Fibroblast of skin of left quadriceps (primary cell): ENCODE measurements at places on chromosomes 3 and 15.
A peak's percentile ranks its signal among the peaks of the same experiment; 100 is the strongest.

DNA sequence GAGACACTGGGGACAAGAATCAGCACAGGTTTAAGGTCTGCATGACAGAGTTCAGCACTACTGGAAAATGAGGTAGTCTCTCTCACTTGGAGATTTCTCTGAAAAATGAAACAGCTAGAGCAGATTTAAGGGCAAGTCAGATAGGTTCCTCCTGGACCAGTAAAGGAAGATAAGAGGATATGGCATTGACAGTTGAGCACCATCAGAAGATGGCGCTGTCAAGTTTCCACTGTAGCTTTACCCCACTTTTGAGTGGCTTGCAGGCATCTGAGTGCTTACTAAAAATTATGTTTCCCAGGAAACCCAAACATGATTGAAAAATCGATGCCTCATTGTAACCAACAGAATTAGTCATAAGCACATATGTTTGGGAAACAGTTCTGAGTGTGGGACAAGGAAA lies 407.2 kb upstream of the UBE2E2 start:
- no peak for DNase-seq

- DNase-seq: peak; percentile 35
Observed at GRCh38 chr15:64667736-64668161, 107.6 kb downstream of the RBPMS2 start.

DNA sequence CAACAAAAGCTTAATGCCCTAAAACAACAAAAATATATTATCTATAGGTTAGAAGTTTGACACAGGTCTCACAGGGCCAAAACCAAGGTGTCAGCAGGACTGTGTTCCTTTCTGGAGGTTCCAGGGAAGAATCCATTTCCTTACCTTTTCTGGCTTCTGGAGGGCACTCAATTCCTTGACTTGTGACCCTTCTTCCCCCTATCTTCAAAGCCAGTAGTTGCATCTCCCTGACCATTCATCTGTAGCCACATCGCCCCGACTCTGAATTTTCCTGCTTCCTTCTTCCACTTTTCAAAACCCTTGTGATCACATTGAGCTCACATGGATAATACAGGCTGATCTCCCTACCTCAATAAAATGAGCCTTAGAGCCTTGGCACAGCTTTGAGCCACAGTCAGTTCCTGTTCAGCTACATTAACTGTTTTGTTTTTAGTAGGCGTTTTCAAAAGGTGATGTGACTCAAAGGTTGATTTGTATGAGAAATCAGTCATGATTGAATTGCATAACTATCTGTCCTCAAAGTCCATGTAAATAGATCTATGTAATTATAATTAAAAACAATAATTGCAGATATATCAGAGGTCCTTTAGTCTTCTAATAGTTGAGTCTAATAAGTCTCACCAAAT lies 12.4 kb downstream of the PFN2 start:
- no peak for DNase-seq

GRCh38 chr15:57992761-57993355 lies 72.7 kb downstream of the ALDH1A2 start:
- DNase-seq: no peak

- peak; percentile 7 for DNase-seq
Observed at GRCh38 chr3:4582624-4583023, 89.5 kb downstream of the ITPR1 start.
